ENCODE measurements at places on chromosomes 1 and 21.

DNA sequence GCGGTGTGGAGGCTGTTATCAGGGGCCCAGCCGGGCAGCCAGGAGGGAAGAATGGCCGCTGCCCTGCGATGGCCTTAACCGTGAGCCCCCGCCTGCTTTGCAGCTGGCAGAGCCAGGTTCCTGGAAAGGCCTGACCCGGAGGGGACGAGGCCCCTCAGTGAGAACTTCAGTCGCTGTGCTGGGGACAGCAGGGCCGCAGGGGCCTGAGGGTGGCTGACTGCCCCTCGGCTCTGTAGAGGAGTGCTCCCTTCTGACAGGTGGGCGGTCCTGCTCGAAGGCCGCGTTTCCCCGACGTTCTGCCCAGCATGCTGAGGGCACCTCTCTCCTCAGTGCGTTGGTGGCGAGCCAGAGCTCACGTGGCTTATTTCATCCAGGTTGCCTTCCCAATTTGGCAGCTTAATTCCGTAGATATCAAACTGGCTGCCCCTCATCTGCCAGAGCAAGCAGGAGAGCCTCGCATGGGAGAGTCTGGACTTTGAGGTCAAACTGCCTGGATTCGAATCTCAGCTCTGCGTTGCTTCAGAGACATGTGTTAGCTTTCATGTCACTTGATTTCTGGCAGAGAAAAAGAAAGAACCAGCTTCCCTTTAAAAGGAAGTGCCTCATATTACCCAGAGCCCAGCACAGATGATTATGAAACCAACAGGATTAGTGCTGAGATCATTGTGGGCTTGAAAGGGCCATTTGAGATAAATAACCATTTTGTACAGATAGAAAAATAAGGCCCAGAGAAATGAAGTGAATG is 239.8 kb downstream of the SDCCAG8 start:
- no peak for DNase-seq

DNA sequence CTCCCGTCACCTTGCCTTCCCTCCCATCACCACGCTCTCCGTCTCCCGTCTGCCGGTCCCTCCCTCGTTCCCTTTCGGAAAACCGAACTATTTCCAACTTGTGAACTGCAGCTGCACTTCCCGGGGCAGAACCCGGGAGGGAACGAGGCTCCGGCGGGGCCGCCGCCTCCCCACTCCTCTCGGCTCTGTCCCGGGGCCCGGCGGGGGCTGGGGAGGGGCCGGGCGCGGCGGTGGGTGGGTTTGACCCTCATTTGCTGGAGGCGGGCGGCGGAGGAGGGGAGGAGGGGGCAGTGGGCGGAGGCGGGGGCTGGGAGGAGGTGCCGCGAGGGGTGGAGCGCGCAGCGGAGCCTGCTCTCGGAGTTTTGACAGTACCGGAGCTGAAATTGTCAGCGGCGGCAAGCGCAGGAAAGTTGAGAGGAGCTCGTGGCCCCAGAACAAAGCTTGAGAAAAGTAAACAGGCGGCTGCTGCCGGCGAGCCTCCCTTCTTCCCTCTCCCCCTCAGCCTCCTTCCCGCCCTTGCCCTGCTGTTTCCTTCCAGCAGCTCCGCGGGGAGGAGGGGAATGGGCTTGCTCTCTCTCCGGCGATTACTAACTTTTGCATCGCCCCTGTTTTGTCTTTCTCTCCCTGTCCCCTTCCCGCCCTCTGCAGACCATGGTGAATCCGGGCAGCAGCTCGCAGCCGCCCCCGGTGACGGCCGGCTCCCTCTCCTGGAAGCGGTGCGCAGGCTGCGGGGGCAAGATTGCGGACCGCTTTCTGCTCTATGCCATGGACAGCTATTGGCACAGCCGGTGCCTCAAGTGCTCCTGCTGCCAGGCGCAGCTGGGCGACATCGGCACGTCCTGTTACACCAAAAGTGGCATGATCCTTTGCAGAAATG is 2.9 kb downstream of the LMO4 start:
- DNase-seq, result peak; percentile 85

DNA sequence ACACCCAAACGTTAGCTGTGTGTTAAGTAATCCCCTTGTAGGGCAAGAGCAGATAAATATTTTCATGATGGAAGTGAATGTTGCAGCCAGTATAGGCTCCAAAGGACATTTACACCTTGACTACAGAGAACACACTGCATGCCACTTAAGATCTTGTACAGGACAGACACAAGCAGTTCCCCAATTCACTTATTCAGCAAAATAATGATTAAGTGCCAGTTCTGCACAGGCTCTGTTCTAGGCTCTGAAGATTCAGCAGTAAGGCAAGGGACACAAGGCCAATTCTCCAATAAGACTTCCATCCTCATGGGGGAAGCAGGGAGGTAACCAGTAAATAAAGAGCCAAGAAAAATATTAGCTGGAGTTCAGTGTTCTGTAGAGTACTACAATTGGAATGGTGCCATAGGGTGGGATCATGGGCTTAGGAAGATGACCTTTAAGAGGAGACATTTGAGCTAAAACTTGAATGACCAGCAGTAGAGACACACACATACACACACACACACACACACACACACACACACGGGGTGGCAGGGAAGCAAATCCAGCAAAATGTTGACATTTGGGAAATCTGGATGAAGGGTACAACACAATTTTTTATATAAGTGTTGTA is 199.9 kb upstream of the JUN start:
- no peak for DNase-seq

DNA sequence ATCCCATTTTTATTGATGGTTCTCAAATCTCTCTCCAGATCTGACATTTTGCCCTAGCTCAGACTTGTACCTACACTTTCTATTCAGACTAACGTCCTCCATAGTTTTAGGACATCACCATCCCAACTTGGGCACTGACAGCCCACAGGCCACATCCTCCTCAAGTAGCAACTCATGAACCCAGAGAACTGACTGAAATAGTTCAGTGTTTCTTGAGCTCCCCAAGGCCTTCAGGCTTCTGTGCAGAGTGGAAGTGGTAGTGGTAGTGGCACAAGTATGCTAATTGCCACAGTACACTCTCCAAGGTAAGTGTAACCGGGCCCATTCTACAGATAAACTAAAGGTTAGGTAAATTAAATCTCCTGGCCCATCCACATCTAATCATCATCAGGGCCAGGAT is 112.6 kb downstream of the SLC45A1 start:
- DNase-seq, result no peak

DNA sequence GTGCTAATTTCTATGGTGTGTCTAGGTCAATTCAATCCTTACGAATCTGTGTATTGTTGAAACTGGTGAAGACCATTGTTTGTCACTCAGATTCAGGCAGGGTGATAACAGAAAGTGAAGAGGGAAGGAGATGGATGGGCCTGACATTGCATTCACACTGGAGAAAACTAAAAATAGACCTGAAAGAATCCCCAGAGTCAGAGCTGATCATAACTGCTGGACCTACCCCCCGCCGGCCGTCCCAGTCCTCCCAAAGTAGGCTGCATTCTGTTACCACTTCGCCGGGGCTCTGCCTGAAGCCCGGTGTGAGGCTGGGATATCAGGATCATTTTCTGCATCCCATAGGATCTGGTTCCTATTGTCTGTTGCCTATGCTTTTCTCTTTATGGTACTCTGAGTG is 121.1 kb downstream of the NUF2 start:
- DNase-seq, result no peak

GRCh38 chr1:66426239-66426853 is 107.6 kb upstream of the SGIP1 start:
- no peak for DNase-seq

DNA sequence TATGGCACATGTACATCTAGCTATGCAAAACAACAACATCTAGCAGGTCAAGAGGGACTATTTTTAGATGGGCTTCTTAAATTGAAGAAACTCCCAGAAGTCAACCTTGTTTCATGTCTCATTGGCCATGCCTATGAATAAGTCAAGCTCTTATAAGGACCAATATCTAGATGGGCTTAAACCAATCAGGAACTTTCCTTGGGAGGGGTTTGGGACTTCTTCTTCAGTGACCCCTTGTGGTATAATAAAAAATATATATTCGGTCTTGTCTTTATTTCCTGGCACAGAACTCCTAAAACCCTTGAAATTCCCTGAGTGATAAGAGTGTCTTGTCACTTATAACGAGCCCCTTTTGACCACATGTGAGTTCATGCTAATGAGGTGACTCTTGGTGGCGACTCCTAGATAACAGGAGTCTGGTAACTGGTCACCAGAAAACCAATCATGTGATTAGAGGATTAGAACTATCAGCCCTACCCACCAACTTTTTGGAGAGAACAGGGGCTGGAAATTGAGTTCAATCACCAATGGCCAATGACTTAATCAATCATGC is 218.3 kb downstream of the HHIPL2 start:
- DNase-seq, result no peak

GRCh38 chr1:228802386-228803220 is 67.3 kb downstream of the RHOU start:
- DNase-seq, result no peak

DNA sequence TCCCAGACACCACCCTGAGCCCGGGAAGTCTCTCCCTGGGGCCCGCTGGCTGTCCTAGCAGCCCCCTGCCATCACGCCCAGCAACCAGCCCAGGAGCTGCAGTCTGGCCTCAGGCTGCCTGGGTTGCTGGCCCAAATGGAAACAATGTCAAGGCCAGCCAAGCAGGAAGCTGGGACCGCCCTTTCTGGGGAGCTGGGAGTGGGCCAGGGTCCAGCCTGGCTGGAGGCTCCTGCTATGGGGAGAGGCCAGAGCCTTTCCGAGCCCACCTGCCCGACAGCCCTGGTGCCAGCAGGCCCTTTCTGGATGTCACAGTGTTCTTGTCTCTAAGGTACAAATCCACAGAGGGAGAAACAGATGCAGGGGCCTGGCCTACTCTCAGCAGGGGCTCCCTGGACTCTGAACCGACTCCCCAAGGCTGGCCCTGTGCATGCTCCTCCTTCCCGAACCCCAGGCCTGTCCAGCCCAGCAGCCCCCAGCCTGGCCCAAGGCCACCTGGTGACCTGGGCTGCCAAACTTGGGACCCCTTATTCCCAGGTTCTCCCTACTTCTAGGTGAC is 1.2 kb upstream of the MMEL1 start:
- no peak for DNase-seq

DNA sequence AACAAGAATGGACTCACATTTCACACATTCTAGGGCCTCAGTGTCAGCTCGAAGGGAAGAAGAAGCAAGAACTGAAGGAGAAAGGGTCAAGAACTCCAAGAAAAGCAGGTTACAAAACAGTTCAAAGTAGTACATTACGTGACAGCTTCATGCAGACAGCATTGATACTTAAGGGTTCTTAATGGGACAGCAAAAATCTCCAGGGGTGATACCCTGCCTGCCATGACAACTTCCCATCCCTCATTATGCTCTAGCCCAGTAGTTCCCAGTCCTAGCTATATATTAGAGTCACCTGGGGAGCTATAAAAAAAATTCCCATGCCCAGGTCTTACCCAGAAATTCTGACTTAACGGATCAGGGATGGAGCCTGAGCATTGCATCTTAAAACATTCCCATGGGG is 51.2 kb upstream of the PROX1 start:
- no peak for DNase-seq

DNA sequence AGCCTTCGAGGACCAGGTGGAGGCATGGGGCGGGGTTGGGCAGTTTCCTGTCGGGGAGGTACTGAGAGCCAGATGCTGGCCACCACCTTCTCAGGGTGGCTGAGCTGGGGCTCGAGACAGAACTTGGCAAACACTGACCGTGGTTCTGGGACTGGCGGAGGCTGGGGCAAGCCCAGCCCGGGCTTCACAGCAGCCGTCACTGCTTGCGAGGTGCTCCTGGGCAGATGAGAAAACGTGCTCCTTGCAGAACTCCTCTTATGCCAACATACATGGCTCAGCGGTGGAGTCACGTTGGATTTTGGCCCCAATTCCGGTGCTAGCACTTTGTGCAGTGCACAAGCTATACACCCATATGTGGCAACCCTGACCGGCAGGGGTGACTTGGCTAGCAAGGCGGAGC is 69.2 kb downstream of the RUNX3 start:
- DNase-seq, result no peak

GRCh38 chr21:34698270-34699015 is 29.6 kb downstream of the CLIC6 start:
- DNase-seq, result no peak

DNA sequence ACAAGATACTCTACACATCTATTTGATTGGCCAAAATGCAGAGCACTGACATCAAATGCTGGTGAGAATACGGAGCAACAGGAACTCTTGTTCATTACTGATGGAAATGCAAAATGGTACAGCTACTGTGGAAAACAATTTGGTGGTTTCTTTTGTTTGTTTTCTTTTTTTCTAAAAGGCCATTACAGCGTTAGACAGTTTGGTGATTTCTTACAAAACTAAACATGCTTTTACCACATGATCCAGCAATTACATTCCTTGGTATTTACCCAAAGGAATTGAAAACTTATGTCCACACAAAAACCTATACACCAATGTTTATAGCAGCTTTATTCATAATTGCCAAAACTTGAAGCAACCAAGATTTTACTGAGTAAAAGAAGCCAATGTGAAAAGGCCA is 66.4 kb upstream of the FBXO28 start:
- DNase-seq, result no peak

GRCh38 chr1:935751-936231 is 12.1 kb downstream of the SAMD11 start:
- no peak for DNase-seq

- DNase-seq, result no peak
Measured at GRCh38 chr1:32256473-32257226, 5.6 kb downstream of the LCK start.

DNA sequence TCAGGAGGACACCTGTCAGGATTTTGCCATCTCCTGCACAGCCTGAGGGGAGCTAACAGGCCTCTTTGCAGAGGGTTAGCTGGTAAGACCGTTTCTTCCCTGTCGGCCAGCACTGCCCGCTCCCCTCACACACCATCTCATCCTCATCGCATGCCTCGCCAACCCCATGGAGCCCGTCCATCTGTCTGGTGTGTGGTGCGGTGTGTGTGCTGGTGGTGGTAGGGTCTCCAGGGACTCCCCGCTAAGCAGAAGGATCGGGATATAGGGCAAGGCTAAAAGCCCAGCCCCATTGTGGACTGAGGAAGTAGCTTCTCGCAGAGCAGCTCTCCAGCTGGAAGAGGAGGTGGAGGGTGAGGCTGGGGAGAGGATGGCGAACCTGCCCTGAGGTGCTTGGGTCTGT is 6.8 kb upstream of the SFN start:
- DNase-seq, result no peak

GRCh38 chr1:162502928-162503327 is 5.3 kb downstream of the UHMK1 start:
- DNase-seq, result no peak

DNA sequence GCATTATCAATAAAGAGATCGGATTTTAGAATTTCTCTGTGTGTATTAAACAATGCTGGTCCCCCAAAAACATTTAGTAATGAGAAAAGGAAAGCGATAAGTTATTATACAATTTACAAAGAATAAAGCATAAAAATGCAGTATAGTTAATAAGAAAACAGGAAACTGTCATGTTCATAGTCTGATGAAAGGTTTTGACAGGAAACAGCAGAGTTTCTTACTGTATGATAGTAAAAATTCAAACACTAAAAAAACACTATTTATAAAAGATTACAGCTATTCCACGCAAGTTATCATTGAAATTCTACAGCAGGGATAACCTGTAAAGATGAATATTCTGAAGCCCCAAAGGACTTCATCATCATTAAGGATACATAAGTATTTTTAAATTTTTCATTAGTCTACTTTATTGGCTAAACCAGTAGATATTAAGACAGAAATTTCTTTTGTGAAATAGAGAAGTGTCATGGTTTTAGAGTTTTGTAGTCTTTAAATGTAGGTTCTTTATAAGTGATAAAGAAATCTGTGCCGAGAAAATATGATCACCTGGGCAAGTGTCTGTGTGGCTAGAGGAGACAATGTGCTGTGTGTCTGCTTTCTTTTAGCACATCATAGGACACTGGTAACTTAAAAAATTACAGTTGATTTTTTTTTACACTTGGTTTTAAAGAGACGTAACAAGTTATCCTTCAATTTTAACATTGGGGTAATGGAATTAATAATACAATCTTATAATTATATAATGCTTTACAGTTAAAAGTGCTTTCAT is 49.7 kb upstream of the GFI1 start:
- no peak for DNase-seq
